ENCODE measurements at places on chromosomes 4 and X. TPM values are rescaled to one million over a fixed set of nuclear protein-coding genes. Genes with fewer than 3 reads are reported as not detected.
A peak's percentile ranks its signal among the peaks of the same experiment; 100 is the strongest.

DNA sequence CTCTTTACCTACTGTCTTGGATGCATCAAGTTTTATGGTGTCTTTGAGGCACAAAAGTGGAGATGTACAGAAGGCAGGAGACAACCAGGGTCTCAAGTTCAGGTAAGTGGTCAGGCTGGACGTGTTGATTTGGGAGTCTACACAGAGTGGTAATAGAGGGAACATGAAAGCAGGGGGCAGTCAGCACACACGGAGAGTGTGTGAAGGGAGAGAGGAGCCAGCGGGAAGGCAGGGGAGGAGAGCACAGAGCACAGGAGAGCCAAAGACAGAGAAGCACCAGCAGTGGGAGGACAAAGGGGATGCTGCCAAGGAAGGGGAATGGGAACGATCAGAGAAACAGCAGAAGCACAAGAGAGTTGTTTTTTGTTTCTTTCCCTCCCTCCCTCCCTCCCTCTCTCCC is 32.9 kb downstream of the TMEM150C start:
- no peak for DNase-seq
- no peaks in the 10 kb centered on the region for H3K27me3 ChIP-seq
- no peaks in the 10 kb centered on the region for H3K4me1 ChIP-seq
- H3K27ac ChIP-seq, result no peak overlapping the region

GRCh38 chrX:133090236-133090809 is 6.6 kb downstream of the USP26 start:
- DNase-seq, result no peak
- no peaks in the 10 kb centered on the region for H3K27me3 ChIP-seq
- no peak overlapping the region for H3K27ac ChIP-seq
- no peak overlapping the region for H3K4me3 ChIP-seq

GRCh38 chr4:137370679-137371078 is 161.6 kb downstream of the PCDH18 start:
- no peaks in the 10 kb centered on the region for H3K36me3 ChIP-seq
- no peak for DNase-seq
- no peaks in the 10 kb centered on the region for H3K27me3 ChIP-seq
- no peak overlapping the region for H3K4me3 ChIP-seq
- H3K4me1 ChIP-seq, result no peaks in the 10 kb centered on the region

GRCh38 chr4:91268913-91269312 is 1034.9 kb upstream of the GRID2 start:
- H3K4me1 ChIP-seq, result no peaks in the 10 kb centered on the region
- no peak overlapping the region for H3K27ac ChIP-seq
- H3K27me3 ChIP-seq, result no peaks in the 10 kb centered on the region
- no peak for DNase-seq
- H3K4me3 ChIP-seq, result no peak overlapping the region

DNA sequence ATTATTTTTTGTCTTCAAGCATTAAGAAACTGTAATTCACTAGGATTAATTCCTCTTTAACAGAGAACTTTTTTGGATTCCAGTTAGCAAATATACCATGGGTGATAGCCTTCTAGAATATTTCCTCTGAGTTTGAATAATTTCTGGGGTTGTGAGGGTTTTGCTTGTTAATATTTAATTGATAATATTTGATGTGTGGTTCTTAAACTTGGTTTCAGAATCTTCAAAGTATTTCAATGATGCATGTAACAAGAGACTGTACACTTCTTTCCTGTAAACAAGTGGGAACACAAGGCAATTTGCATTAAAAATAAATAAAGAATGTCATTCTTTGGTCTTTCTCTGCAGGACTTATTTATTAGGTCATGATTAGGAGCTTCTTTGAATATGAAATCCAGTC is 9.5 kb upstream of the C4orf51 start:
- H3K4me3 ChIP-seq, result no peak overlapping the region
- no peaks in the 10 kb centered on the region for H3K36me3 ChIP-seq
- no peak overlapping the region for H3K27ac ChIP-seq

- H3K36me3 ChIP-seq, result peaks cover 22% of the 10 kb centered on the region
- H3K27me3 ChIP-seq, result no peaks in the 10 kb centered on the region
- H3K4me3 ChIP-seq, result peak overlapping the region; percentile 97
- H3K4me1 ChIP-seq, result peaks cover 23% of the 10 kb centered on the region
- DNase-seq, result no peak
These were observed 1.5 kb downstream of the LAP3 start for GRCh38 chr4:17578482-17578891.

DNA sequence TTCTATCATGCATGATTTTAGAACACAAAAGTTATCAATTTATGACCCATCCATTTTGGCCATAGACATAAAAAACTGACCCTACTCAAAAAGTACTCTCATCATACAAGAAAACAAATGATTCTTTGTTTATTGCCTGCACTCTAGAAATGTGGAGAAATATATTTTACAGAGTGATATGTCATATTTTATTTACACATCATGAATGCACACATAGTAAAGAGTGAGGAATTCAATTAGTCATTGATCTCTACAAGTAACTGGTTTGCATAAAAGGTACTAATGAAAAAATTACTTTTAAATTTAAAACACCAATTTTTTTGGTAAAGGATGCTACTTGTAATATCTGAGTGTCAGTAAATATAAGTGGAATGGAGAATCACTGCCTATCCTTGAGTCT is 242.5 kb upstream of the FAT4 start:
- H3K4me3 ChIP-seq, result no peak overlapping the region
- no peaks in the 10 kb centered on the region for H3K27me3 ChIP-seq
- H3K4me1 ChIP-seq, result no peaks in the 10 kb centered on the region
- DNase-seq, result no peak

DNA sequence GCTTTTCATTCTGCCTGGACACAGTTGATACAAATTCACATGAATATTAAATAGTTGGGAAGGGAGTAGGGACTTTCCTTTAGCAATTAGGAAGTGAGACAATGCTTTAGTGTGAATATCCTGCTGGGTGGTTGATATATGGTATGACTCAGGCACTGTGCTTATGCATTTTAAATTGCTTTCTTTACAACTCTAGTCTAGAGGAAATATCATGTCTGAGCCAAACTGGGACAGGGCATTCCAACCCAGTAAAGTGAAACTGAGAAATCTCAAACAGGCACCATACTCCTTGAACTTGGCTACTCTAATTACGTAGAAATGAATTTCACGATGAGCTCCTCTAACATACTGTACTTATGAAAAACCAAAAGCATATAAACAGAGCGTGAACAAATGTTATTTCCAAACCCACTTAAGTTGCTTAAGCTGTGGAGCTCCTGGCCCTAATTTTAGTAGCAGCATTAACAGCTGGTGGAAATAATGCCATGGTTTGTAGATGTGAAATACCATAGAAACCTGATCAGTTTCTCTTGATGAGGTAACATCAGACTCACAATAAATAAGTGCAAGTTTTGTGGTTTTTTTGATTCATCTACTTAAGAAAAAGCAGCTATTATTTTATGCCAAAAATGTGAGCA is 242.9 kb upstream of the GK2 start:
- DNase-seq, result no peak
- no peaks in the 10 kb centered on the region for H3K27me3 ChIP-seq
- no peak overlapping the region for H3K27ac ChIP-seq
- H3K36me3 ChIP-seq, result no peaks in the 10 kb centered on the region
- no peak overlapping the region for H3K4me3 ChIP-seq
- H3K4me1 ChIP-seq, result no peaks in the 10 kb centered on the region

GRCh38 chrX:120562569-120562926 is 1.8 kb upstream of the CUL4B start:
- peaks cover 22% of the 10 kb centered on the region for H3K4me1 ChIP-seq
- no peak for DNase-seq
- H3K27ac ChIP-seq, result no peak overlapping the region
- H3K36me3 ChIP-seq, result no peaks in the 10 kb centered on the region

Gene ARHGAP36
- not detected for total RNA-seq

Gene DDX53
- not detected for total RNA-seq
